RWPE2 (cell line): ENCODE measurements at places on chromosomes 2 and 18.

- DNase-seq: no peak
- no peaks in the 10 kb centered on the region for H3K27me3 ChIP-seq
- no peaks in the 10 kb centered on the region for H3K4me1 ChIP-seq
- no peak overlapping the region for H3K27ac ChIP-seq
- no peak overlapping the region for H3K4me3 ChIP-seq
- H3K36me3 ChIP-seq: peaks cover 29% of the 10 kb centered on the region
Observed at GRCh38 chr18:36035253-36035652, 32.1 kb downstream of the RPRD1A start.

DNA sequence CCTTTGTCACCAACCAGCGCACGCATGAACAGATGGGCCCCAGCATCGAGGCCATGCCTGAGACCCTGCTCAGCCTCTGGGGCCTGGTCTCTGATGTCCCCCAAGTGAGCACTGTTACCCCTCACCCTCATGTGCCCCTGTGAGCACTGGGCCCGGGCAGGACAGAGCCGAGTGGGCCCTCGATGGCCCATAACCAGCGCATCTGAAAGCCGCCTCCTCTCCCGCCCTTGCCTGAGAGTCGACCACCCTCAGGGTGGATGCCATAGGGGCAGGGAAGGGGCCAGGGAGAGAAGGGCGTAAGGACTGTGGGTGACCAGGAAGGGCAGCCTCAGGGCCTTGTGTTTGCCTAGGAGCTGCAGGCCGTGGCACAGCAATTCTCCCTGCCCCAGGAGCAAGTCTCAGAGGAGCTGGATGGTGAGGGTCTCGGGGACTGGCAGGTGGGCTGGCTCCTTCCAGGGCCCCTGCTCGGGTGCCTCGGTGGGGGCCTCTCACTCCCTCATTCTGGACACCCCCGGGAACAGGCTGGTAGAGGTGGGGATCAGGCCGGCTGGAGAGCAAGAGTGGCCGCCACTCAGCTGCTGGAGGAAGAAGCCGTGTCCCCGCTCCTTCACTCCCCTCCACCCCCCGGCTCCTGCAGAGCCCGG lies 2.1 kb downstream of the PROM2 start:
- H3K27me3 ChIP-seq: no peaks in the 10 kb centered on the region
- no peak overlapping the region for H3K4me3 ChIP-seq
- H3K27ac ChIP-seq: peak overlapping the region; percentile 75
- peaks cover 20% of the 10 kb centered on the region; the same call in 1 of the 2 replicates for H3K36me3 ChIP-seq

- no peak for DNase-seq
- no peaks in the 10 kb centered on the region for H3K4me1 ChIP-seq
- no peak overlapping the region for H3K4me3 ChIP-seq
Observed at GRCh38 chr2:43841949-43842865, 3.4 kb downstream of the ABCG8 start.

DNA sequence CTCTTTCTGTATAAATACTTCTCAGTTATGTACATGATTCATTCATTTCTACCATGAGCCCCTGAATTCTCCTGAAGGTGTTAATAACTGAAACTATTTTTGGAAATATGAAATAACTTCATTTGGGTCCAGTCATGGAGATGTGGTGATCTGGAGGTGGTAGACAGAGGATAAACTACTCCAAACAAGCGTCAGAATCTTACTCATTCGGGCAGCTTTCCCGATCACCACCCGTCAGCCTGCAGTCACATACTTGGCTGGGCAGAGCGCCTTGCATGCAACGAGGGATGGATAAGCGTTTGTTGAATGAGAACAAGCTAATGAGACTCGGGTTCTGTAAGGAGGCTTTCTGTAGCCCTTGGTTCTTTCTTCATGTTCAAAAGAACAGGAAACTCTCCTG lies 222.7 kb downstream of the CD226 start:
- no peak overlapping the region for H3K4me3 ChIP-seq
- H3K4me1 ChIP-seq: no peaks in the 10 kb centered on the region
- no peak overlapping the region for H3K27ac ChIP-seq

DNA sequence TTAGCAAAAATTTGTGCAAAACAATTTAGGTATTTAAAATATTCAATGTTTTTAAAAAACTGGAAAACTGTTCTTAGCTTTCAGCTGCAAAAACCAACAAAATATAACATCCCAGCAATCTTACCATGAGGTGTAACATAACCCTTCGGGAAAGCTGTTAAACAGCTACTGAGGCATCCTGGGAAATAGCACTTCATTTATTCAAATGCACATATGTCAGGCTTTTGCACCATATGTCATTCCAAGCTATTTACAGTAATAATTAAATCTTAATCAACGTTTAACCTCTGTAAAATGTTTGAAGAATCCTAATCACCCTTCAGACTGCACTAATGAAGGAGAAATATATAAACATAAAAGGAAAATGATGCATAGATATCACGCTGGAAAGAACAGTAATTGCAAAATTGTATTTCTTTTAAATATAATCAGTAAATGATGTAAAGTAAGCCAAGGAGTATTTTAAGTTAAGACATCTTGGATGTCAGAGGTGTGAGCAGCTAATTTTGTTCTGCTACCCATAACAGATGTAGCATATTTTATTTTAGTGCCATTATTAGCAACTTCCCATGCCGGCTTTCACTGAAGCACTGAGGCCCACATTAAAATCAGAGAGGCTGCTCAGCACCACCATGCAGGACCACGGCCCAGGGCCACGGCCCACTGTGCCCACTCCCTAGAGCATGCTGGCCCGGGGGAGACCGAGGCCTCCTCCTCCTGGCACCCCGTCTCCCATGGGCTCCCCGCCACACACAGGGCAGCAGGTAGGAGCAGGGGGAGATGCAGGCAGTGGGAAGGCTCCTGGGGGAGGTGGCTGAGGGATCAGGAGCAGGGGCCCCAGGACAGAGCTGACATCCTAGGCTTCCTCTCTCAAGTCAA lies 30.9 kb downstream of the EMX1 start:
- H3K4me3 ChIP-seq: no peak overlapping the region
- DNase-seq: no peak
- peaks cover 4% of the 10 kb centered on the region for H3K4me1 ChIP-seq

GRCh38 chr2:170433448-170433847 lies 255.5 kb downstream of the MYO3B start:
- H3K27ac ChIP-seq: no peak overlapping the region
- no peaks in the 10 kb centered on the region for H3K4me1 ChIP-seq
- H3K27me3 ChIP-seq: no peaks in the 10 kb centered on the region
- no peak for DNase-seq
- no peaks in the 10 kb centered on the region for H3K36me3 ChIP-seq

DNA sequence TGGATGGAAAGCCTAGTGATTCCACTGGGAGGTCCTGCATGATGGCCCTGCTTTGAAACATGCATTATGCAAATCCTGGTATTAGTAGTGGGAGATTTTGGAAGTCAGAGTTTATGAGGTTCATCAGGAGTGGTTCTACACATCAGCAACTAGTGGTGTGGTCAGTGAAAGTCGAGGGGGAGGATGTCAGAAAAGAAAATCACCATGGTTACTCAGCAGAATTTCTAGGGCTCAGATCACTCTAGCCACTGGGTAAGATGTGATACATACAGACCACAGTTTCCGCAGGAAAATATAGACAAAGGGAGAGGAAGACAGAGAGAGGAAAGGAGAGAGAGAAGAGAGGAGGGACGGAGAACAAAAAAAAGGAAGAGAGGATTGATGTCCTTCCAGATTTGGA lies 2100.7 kb upstream of the PIK3C3 start:
- H3K27ac ChIP-seq: no peak overlapping the region
- H3K27me3 ChIP-seq: no peaks in the 10 kb centered on the region
- no peak for DNase-seq
- no peaks in the 10 kb centered on the region for H3K4me1 ChIP-seq
- no peaks in the 10 kb centered on the region for H3K36me3 ChIP-seq

- no peaks in the 10 kb centered on the region for H3K4me1 ChIP-seq
- no peaks in the 10 kb centered on the region for H3K27me3 ChIP-seq
- H3K4me3 ChIP-seq: no peak overlapping the region
- H3K27ac ChIP-seq: no peak overlapping the region
- no peak for DNase-seq
Observed at GRCh38 chr18:46832849-46833248, 76.0 kb upstream of the ST8SIA5 start.

DNA sequence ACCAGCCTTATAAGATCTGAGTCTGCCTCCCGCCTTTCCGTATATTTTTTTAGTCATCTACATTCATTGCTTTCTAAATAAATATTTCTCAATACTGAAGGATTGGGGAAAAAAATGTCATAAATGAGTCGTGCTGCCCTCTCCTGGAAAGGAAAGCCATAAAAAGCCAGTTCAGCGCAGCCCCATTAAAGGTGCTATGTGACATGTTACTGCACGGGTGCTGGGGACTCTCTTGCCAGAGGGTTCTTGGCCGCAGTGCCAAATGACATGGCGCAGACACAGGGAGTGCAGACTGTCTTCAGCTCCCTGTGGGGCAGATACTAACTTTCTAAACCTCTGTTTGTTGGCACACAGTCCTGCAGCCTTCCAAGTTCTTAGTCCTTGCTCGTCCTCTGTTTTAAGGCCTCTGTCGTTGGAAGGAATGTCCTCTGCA lies 53.7 kb upstream of the MAP3K20 start:
- H3K36me3 ChIP-seq: no peaks in the 10 kb centered on the region
- DNase-seq: no peak
- H3K4me1 ChIP-seq: no peaks in the 10 kb centered on the region
- no peak overlapping the region for H3K27ac ChIP-seq
- H3K27me3 ChIP-seq: no peaks in the 10 kb centered on the region

DNA sequence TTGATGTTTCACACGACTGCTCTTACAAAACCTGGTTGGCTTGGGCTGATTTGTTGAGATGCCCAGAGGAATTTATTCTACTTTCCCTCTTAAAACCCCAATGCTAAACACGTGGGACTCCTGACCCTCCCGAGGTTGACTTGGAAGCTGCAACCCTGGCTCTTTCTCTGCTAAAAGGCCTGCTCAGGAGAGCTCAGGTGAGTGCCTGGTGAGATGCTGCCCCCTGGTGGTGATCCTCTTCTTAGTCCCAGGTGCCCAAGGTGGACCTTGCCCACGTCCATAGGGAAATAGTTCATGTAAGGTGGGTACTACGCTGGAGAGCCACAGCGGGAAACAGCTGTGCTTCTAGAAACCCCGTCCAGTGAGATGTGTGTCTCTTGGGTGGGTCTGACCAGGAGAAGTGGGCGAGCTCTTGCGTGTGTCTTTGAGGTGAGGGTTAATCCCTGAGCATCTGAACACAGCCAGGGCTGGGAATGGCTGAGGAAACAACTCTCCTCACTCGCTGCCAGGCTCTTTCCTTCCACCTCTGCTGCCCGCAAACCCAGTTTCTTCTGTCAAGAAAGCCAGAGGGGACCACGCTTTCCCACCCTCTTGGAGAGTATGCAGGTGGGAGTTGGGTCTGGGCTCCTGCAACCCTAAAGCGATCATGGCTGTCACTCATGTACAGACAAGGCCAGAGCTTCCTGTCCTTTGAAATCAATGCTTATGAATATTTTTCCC lies 25.5 kb upstream of the PXDN start:
- DNase-seq: no peak
- H3K4me3 ChIP-seq: no peak overlapping the region
- no peaks in the 10 kb centered on the region for H3K4me1 ChIP-seq
- no peaks in the 10 kb centered on the region for H3K36me3 ChIP-seq
- H3K27ac ChIP-seq: no peak overlapping the region

- H3K4me1 ChIP-seq: peaks cover 25% of the 10 kb centered on the region
- peaks cover 51% of the 10 kb centered on the region for H3K36me3 ChIP-seq
- H3K27me3 ChIP-seq: no peaks in the 10 kb centered on the region
- H3K27ac ChIP-seq: no peak overlapping the region
- DNase-seq: no peak
- no peak overlapping the region for H3K4me3 ChIP-seq
Observed at GRCh38 chr2:9535177-9535576, 20.5 kb downstream of the ADAM17 start.

DNA sequence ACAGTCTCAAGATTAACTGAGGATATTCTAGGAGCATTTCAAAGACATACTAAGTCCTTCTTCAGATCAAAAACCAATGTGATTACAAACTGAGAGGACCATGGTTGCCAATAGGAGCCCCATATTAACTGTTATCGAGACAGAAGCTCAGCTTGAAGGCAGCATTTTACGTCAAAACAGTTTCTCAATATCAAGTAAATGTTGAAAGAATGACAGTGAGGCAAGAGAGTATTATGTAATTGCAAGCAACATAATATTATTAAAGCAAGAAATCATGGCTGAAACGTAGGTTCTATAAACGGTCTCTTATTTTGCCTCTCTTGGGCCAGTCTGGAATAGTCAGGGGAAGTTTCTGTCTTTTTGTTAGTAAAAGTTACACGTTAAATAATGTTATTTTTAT lies 22.9 kb downstream of the RIT2 start:
- H3K27me3 ChIP-seq: peaks cover 3% of the 10 kb centered on the region
- H3K4me3 ChIP-seq: no peak overlapping the region
- no peaks in the 10 kb centered on the region for H3K36me3 ChIP-seq
- H3K4me1 ChIP-seq: no peaks in the 10 kb centered on the region
- H3K27ac ChIP-seq: no peak overlapping the region

GRCh38 chr18:58511897-58512581 lies 116.9 kb downstream of the ALPK2 start:
- H3K4me3 ChIP-seq: no peak overlapping the region
- no peaks in the 10 kb centered on the region for H3K4me1 ChIP-seq
- no peak overlapping the region for H3K27ac ChIP-seq

DNA sequence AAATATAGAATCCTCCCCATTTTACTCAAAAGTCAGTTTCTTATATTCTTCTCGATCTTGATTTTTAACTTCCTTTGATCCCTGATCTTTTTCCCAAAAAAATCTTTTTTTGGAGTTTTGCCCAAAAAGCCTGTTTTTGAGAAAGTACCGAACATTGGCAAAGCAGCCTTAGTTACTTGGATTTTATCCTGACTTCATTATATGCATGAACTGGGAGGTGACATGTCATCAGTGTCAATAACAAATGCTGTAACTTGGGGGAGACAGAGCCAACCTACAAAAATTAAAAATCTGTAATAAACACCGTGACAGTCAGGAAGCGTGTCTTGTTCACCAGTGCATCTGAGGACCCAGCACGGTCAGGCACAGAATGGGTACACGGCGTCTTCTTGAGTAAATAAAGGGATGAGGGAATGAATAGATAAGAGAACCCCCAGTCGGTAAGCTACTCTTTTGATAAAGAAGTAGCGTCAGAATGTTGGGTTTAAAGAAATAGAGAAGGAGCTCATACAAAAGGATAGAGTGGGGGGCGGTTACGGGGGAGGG lies 24.9 kb downstream of the TRAPPC12 start:
- no peaks in the 10 kb centered on the region for H3K27me3 ChIP-seq
- peaks cover 53% of the 10 kb centered on the region for H3K36me3 ChIP-seq
- no peak overlapping the region for H3K4me3 ChIP-seq
- no peak for DNase-seq
- no peak overlapping the region for H3K27ac ChIP-seq

GRCh38 chr2:171383134-171383533 lies 50.7 kb downstream of the METTL8 start:
- H3K27ac ChIP-seq: no peak overlapping the region
- H3K36me3 ChIP-seq: peaks cover 6% of the 10 kb centered on the region; the same call in 1 of the 2 replicates
- H3K4me3 ChIP-seq: no peak overlapping the region
- no peak for DNase-seq
- no peaks in the 10 kb centered on the region for H3K27me3 ChIP-seq
